ENCODE measurements at places on chromosomes 13 and 19.
A peak's percentile ranks its signal among the peaks of the same experiment; 100 is the strongest.

DNA sequence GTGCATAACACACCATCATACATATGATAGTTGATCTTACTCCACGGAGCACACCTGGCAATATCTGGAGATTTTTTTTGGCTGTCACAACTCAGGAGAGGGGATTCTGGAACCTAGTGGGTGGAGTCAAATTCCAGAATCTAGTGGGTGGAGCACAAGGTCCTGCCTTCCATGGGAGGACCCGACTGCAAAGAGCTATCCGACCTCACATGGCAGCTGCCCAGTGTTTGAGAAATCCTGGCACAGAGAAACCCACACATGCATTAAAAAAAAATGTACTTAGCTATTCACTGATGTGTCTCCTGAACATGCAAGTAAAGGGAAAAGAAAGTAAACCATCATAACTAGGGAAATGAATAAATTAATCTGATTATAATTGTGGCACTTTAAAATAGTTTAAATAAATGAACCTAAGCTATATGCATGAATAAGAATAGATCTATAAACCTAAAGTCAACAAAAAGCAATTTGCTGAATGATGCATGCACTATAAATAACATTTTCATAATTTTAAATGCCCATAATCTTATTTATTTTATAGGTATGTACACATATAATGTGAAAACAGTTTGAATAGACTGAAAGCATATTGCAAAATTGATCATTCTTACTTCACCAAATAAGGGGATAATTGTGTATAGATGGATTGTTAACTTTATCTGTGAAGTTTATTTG, 300.3 kb downstream of the MYO16 start:
- DNase-seq: no peak

DNA sequence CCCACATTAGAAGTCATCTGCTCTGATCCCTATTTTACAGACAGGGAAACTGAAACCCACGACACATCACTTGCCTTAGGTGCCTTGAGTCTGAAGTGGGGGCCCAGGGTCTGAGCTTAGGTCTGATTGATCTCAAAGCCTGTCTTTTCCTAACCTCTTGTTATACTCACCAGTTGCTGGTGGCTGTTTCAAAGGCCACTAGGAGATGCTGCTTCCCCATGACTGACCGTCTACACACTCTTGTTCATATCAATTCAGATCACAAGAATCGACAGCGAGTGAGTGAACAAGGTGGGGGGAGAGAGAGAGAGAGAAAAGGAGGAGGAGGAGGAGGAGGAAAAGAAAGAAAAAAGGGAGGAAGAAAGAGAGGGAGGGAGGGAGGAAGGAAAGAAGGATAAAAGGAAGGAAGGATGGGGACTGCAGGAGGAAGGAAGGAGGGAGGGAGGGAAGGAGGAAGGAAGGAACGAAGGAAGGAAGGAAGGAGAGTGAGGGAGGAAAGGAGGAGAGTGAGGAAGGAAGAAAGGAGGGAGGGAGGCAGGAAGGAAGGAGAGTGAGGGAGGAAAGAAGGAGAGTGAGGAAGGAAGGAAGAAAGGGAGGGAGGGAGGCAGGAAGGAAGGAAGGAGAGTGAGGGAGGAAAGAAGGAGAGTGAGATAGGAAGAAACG, 3.3 kb downstream of the OR10H1 start:
- no peak for DNase-seq

GRCh38 chr13:47555235-47555634, 445.8 kb downstream of the SUCLA2 start:
- no peak for DNase-seq

GRCh38 chr13:40146611-40147117, 491.2 kb downstream of the COG6 start:
- DNase-seq: no peak

- DNase-seq: no peak
Observed at GRCh38 chr19:13212759-13213330, 62.6 kb downstream of the IER2 start.

GRCh38 chr19:13931391-13932148, 6.6 kb downstream of the PODNL1 start:
- no peak for DNase-seq

- peak; percentile 45 for DNase-seq
Observed at GRCh38 chr13:50085063-50085462, 69.8 kb downstream of the KCNRG start.

GRCh38 chr19:11064831-11065303, 24.4 kb upstream of the LDLR start:
- no peak for DNase-seq

Measured in Caki2 (cell line).